ENCODE measurements at places on chromosomes 7 and 10.
A peak's percentile ranks its signal among the peaks of the same experiment; 100 is the strongest.

DNA sequence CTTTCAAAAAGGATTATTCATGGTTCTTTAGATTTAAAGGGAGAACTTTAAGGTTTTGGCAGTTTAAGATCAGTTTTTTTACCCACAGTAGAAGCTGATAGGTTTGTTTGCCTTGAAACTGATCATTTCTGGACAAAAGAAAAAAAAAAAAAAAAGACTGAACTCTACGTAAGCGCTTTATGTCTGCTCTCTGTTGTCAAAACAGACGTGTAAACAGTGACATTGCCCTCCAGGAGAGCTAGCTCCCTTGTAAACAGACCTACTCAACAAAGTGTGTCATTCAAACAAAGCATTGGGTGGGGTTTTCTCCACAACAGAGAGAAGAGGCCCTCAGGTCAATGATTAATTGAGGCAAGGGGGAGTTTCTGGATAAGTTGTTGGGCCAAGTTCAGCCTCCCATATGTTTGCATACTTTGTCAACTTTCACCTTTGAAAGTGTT lies 568.1 kb upstream of the LRRN3 start:
- no peak for DNase-seq

DNA sequence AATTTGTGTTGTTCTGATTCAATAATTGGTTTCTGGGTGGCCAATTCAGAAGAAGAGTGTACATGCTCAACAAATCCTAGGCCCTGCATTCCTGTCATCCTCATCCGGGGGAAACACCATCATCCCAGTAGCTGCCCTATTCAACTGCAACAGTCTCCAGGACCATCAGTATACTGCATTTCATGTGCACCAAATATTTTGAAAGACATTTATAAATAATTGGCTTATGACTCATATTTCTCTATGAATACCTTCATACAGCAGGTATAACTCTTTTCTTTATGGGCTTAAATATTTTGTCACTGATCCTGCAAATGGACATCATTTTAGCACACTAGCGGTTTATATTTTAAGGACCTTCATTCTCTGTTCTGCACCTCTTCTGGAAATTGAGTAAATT lies 38.0 kb downstream of the CD36 start:
- DNase-seq, result no peak

GRCh38 chr7:50227726-50228125 lies 76.8 kb upstream of the IKZF1 start:
- no peak for DNase-seq

DNA sequence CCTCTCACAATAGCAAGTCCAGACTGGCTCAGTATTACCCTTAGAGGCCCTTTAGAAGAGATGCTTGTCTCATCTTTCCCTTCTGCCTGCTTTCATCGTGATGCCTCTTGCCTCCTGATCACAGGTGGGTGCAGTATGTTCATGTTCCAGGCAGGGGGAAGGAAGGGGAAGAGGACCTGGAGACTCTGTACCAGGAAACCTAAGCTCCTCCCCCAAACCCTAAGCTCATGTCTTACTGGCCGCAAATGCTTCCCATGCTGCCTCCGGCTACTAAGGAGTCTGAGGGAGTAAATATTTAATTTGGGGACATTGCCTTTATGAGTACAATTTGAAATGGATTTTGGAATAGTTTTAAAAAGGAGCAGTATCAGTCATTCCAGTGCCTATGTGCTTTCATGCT lies 192.6 kb downstream of the CDCA7L start:
- DNase-seq, result no peak

- DNase-seq, result peak; percentile 90
Observed at GRCh38 chr7:80785961-80786536, 132.8 kb downstream of the SEMA3C start.

DNA sequence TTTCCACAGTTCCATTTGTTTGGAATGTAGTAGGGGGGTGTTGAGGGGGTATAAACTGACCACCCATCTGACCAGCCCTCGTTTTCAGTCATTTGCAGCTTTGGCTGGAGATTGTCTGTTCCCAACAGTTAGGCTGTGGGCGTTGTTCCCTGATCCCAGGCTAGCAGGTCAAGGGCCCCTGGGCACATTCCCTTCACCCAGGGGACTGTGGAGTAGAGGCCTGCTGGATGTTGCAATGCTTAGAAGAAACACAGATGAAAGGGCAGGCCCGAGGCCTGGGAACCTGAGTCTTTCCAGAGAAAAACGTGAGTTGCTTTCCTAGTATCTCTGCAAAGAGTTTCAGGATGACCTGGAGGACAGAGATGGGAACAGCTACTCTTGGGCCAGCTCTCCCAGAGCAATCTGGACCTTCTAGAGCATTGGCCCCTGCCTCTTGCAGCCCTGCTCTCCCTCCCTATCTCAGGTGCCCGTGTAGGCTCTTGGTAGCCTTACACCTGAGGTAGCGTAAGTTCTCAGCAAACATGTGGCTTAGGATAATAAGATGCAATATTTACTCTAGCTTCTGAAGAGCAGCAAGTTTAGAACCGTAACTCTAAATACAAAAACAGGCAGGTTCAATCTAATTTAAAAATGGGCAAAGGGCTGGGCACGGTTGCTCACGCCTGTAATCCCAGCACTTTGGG lies 99.4 kb upstream of the EFCAB10 start:
- DNase-seq, result no peak

- DNase-seq, result no peak
Observed at GRCh38 chr7:2055956-2056355, 176.8 kb downstream of the MAD1L1 start.

- DNase-seq, result peak; percentile 37
Observed at GRCh38 chr10:28587970-28588290, 55.0 kb downstream of the WAC start.

DNA sequence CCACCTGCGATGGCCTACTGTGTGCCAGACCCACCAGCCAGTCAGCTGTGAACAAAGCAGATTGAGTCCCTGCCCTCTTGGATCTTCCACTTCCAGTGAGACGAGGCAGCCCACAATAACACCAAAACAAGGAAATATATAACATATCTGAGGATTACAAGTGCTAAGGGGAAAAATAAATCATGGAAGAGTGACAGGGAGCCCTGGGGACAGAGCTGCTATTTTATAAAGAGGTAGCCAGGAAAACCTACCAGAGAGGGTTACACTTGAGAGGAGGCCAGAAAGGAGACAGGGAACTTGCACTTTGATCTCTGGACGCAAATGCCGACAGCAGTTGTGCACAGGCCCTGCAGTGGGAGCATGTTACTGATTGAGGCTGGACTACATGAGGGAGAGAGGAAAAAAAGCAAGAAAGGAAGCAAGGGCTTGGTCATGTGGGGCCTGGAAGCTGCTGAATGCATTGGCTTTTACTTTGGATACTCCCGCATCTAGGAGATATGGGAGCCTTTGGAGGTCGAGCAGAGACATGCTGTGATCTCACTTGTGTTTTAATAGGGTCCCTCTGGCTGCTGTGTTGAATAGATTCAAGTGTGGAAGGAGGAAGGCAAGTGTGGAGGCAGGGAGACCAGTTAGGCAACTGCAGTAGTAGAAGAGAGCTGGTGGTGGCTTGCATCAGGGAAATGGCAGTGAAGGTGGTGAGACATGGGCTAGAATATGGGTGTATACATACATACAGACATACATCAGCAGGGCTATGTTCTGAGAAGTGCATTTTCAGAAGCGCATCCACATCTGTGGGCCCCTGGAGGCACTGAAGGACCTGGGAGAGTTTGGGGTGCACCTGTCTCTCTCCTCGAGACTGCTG lies 26.2 kb downstream of the MINDY4 start:
- no peak for DNase-seq

DNA sequence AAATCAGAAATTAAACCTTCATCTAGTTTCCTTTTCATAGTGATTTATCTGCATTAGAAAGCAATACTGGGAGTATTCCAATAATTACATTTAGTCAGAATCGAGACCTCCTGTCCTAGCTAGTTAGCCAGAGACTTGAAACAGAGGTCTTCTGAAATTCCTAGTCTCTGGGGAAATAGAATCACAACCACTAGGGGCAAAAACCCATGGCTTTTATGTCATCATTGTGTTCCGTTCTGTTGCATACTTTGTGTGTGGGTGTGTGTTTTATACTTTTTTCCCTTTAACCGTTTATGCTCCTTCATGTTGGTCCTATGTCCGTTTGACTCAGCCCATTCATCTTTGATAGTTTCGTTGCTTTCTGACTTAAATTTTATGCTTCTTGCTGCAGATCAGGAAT lies 79.8 kb downstream of the RALA start:
- DNase-seq, result no peak

DNA sequence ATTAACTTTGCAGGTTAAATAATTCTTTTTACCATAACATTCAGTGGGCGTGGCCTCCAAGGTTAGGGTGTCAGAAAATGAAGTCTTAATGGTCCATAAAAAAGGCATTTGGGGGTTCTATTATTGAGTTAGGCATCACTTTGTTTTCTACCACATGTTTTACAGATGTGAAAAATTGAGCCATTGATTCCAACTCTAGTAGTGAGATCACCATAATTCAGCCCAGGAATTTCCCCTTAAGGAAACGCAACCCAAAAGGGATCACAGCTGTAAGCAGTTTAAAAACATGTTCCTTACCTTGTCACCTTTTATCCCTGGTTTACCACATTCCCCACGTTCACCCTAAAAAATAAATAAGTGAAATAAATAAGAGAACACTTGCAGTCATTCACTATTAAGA lies 24.9 kb downstream of the COL28A1 start:
- no peak for DNase-seq

DNA sequence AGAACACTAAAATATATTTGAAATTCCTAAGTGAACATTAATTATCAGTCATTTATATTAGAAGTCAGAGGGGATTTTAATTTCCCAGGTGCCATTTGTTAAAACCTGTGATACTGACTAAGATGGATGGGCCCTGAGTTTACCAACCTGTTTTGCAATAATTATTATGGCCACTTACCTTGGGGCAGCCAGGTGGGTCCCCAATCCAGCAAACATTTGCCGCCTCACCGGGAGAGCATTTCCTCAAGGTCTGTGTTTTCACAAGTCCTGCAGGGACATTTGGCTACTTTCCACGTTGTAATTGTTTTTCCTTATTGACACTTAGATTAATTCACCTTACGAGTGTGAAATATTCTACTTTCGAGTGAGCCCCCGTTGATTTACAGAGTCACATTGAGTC lies 251.2 kb upstream of the PPP2R2D start:
- DNase-seq, result no peak

DNA sequence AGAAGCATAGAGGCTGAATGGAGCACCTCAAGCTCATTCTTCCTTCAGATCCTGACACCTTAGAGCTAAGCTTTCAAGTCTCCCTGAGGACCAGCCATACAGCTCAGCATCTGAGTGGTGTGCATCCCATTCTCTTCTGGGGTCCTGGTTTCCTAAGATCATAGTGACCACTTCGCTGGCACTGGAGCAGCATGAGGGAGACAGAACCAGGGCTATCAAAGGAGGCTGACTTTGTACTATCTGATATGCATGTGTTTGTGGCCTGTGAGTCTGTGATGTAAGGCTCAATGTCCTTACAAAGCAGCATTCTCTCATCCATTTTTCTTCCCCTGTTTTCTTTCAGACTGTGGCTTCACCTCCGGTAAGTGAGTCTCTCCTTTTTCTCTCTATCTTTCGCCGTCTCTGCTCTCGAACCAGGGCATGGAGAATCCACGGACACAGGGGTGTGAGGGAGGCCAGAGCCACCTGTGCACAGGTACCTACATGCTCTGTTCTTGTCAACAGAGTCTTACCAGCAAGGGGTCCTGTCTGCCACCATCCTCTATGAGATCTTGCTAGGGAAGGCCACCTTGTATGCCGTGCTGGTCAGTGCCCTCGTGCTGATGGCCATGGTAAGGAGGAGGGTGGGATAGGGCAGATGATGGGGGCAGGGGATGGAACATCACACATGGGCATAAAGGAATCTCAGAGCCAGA lies 31.0 kb downstream of the PRSS2 start:
- no peak for DNase-seq

DNA sequence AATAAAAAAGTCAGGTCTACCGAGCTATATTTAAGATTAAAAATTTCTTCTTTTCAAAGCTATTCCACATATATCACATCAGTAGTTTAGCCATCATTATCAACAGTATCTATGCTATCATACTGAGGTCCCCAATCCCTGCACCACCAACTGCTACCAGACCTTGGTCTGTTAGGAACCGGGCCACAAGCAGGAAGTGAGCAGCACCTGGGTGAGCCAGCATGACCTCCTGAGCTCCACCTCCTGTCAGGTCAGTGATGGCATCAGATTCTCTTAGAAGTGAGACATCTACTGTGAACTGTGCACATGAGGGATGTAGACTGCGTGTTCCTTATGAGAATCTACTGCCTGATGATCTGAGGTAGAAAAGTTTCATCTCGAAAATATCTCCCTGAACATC lies 632.1 kb upstream of the KCND2 start:
- DNase-seq, result no peak

DNA sequence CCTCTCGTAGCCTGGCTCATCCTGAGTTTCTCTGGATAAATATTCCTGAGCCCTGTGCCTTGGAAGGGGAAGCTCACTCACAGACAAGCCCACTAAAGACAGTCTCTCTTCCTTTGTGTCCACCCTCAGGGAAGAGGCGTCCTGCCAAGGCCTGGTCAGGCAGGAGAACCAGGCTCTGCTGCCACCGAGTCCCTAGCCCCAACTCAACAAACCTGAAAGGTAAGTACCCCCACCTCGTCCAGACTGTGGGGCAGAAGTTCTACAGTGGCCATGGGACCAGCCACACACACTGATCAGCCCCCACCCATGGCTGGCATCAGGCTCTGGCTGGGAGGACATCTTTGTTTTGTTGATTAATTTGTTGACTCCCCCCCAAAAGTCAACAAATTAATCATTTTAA lies 2.8 kb downstream of the GPR15LG start:
- no peak for DNase-seq

- no peak for DNase-seq
Observed at GRCh38 chr10:115209133-115209532, 116.0 kb downstream of the ATRNL1 start.

DNA sequence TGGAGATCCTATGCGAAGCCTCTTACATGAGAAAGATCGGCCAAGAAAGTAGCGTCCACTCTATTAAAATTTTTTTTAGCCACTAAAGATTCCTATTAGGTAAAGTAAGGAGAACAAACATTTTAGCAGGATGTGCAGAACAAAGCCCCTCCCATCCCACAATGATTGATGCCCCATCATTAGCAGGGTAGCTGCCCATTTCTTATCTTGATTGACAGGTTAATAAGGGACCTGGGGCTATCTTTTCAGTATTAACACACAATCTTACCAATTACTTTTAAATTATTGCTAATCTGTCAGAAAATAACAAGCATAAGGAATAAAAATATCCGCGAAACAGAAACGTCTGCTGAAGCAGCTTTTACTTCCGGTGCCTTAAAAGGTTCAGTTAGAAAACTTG lies 5.1 kb downstream of the FZD8 start:
- DNase-seq, result no peak

- DNase-seq, result no peak
Observed at GRCh38 chr7:106883456-106884026, 18.5 kb downstream of the PIK3CG start.

GRCh38 chr7:141122736-141123135 lies 48.9 kb downstream of the TMEM178B start:
- DNase-seq, result no peak

DNA sequence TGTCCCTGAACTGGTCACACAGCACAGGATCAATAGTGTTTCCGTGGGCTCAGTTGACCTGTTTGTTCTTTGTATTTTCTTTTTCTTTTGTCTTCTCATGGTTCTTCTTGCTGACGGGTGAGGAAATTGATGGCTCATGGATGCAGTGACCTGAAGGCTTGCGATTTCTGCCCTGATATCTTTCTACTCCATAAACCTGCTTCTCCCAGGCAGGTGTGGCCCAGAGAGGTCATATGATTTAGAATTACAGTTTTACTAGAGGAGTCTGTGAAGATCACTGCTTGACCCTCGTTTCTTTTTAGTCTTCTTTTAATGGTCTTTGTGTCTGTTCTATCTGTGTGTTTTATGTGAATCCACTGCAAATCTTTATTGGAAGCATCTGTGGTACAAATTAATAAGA lies 195.1 kb upstream of the KLF6 start:
- no peak for DNase-seq

- peak; percentile 76 for DNase-seq
Observed at GRCh38 chr10:115827231-115828009, 445.6 kb downstream of the GFRA1 start.

Measured in fibroblast of upper back skin (primary cell).